Large intestine (tissue), 12 donors: ENCODE measurements at places on chromosomes 12 and 14. TPM values are rescaled to one million over a fixed set of nuclear protein-coding genes. Genes with fewer than 3 reads are reported as not detected.

DNA sequence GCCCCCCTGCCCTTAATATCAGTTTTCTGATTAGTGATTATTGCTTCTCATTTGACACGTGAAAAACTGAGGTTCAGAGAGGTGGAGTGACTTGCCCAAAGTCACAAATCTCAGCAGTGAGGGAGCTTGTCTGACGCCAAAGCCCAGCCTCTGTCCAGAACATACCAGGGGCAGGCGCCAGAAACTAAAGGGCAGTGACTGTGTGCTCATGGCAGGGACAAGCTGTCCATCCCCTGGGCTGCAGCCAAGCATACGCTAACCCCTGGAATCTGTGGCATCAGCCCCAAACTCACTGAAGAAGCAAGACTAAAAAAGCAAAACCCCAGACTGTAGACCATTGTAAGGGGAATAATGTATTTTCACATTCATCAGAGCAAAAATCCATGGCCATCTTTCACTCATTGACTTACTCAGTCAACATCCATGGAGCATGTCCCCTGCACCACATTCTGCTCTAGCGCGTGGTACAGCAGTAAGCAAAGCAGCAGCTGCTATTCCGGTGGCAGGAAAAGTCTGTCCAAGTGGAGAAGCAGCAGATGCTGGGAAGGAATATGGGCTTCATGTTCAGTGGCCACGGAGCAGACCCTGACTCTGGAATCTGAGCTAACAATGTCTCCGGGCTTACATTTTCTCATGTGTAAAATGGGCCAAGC is 1.5 kb upstream of the SERPINA4 start:
- peaks cover 4% of the 10 kb centered on the region for H3K36me3 ChIP-seq
- peaks cover 11% of the 10 kb centered on the region for H3K4me1 ChIP-seq
- H3K27me3 ChIP-seq = no peaks in the 10 kb centered on the region
- no peak overlapping the region for H3K4me3 ChIP-seq
- no peak overlapping the region for H3K27ac ChIP-seq

DNA sequence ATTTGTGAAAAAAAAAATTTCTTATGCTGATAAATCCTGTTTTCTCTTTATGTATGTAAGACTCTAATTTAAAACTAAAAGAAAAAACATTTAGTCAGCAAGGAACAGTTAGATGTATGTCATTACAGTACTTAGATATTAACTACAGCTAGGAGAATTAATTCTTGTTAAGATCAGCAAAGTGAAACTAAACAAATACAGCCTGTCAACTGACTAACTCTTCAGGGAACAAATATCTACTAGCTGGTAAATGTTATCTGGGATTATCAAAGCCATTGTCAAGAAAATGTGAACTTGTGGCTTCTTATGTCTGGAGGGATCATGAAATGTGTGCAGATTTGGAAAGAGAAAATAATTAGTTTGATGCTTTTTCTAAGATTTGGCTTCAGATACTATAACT is 27.5 kb downstream of the MGAT4C start:
- no peaks in the 10 kb centered on the region for H3K36me3 ChIP-seq
- H3K4me1 ChIP-seq = no peaks in the 10 kb centered on the region
- H3K27me3 ChIP-seq = no peaks in the 10 kb centered on the region
- H3K4me3 ChIP-seq = no peak overlapping the region

- peaks cover 2% of the 10 kb centered on the region for H3K27me3 ChIP-seq
- DNase-seq = no peak
- H3K4me3 ChIP-seq = peak overlapping the region; percentile 51
- H3K36me3 ChIP-seq = no peaks in the 10 kb centered on the region
- no peaks in the 10 kb centered on the region for H3K4me1 ChIP-seq
These were observed 582 bp downstream of the LRRIQ1 start for GRCh38 chr12:85036733-85037132.

Gene ABCD2
- 0.67 TPM for polyA plus RNA-seq

DNA sequence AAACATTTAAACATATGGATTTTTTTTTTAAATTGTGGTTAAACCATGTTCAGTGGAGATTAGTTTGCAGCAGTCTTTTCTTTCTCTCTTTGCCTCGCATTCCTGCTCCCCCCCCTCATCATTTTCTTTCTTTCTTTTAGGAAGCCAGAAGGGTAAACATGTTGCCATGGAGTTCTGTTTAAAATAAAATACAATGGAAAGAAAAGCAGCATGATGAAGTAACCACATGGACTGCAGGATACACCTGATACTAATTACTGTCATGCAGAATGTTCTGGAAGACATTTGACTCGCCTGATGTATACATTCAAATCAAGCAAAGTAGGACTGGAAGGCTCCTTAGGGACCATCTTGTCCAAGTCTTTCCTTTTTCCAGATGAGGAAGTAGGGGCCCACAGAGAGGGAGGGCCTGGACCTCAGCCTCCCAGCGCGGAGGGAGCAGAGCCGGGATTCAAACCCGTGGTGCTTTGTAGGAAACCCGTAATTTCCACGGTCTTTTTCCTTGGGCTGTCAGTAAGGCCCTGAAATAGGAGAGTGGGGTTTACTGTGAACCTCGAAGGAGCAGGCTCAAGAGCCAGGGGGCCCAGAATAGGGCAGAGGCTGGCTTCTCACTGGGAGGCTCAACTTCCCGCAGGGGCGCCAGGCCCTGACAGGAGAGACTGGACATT is 2.4 kb upstream of the MEG3 start:
- peak overlapping the region; percentile 21 for H3K27ac ChIP-seq
- DNase-seq = no peak
- H3K4me1 ChIP-seq = peaks cover 3% of the 10 kb centered on the region
- H3K36me3 ChIP-seq = no peaks in the 10 kb centered on the region
- H3K27me3 ChIP-seq = peaks cover 33% of the 10 kb centered on the region

DNA sequence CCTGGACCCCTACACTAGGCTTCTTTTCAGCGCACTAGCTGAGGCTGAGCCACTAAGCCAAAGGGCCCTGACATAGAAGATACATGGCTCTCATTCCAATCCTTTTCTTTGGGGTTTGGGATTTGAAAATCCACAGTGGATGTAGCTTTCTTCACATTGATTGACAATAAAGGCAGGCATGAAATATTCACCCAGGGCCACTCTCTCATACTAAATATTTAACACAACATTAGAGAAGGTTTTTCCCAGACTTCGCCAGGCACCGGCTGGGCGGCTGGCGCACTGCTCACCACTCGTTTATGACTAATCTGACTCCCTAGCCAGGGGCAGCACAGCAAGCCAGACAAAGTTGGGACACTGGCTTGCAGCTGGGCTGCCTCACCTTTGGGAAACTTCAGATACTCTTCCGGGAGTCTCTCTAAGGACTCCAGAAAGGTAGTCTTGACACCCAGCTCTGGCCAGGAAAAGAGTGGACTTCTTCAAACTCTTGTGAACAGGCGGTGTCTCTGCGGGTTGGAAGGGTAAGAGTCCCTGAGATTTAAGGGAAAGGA is 699 bp upstream of the HOXC11 start:
- no peak overlapping the region for H3K4me3 ChIP-seq
- H3K27ac ChIP-seq = no peak overlapping the region
- peaks cover 100% of the 10 kb centered on the region for H3K27me3 ChIP-seq
- no peak for DNase-seq
- H3K4me1 ChIP-seq = peaks cover 17% of the 10 kb centered on the region
- no peaks in the 10 kb centered on the region for H3K36me3 ChIP-seq

GRCh38 chr14:100323942-100324307 is 786 bp downstream of the SLC25A47 start:
- H3K27me3 ChIP-seq = no peaks in the 10 kb centered on the region
- DNase-seq = no peak
- no peak overlapping the region for H3K27ac ChIP-seq
- H3K4me3 ChIP-seq = no peak overlapping the region
- no peaks in the 10 kb centered on the region for H3K36me3 ChIP-seq

Gene RHOJ
- 20.7 TPM for polyA plus RNA-seq

Gene AQP6
- 0.49 TPM for polyA plus RNA-seq

Gene ADAMTS20
- 0.49 TPM for polyA plus RNA-seq

Gene GPR132
- 1.5 TPM for polyA plus RNA-seq

Gene MYH6
- 0.03 TPM for polyA plus RNA-seq

Gene EPYC
- polyA plus RNA-seq = 0.13 TPM

- H3K4me3 ChIP-seq = no peak overlapping the region
- H3K27ac ChIP-seq = peak overlapping the region; percentile 81
- DNase-seq = no peak
- peaks cover 4% of the 10 kb centered on the region for H3K36me3 ChIP-seq
- peaks cover 62% of the 10 kb centered on the region for H3K4me1 ChIP-seq
- H3K27me3 ChIP-seq = no peaks in the 10 kb centered on the region
These were observed 26.4 kb downstream of the ACTN1 start for GRCh38 chr14:68952531-68953195.

GRCh38 chr12:123607756-123608155 is 5.9 kb downstream of the DDX55 start:
- no peak for DNase-seq
- H3K27me3 ChIP-seq = no peaks in the 10 kb centered on the region
- H3K4me1 ChIP-seq = peaks cover 3% of the 10 kb centered on the region
- H3K36me3 ChIP-seq = peaks cover 68% of the 10 kb centered on the region
- no peak overlapping the region for H3K27ac ChIP-seq
- H3K4me3 ChIP-seq = no peak overlapping the region
